ENCODE measurements at places on chromosomes 7 and 10.

DNA sequence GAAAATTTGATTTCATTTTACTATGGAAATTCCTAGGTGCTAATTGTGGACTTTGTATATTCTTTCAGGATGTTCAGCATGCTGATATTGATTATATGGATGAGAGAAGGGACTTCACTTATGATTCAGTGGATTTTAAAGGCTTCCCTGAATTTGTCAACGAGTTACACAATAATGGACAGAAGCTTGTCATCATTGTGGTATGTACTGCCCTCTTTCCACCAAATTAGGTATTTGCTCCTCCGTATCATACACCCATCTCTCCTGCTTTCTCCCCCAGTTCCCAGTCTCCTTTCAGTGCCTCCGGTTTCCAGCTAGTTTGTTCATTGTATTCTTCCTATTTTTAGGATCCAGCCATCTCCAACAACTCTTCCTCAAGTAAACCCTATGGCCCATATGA, 34.6 kb downstream of the MGAM start:
- DNase-seq: no peak

GRCh38 chr7:123417580-123417979, 116.8 kb downstream of the IQUB start:
- no peak for DNase-seq

GRCh38 chr7:31105256-31105950, 53.3 kb downstream of the ADCYAP1R1 start:
- DNase-seq: no peak

- no peak for DNase-seq
Observed at GRCh38 chr10:77422491-77423338, 214.9 kb downstream of the KCNMA1 start.

- DNase-seq: no peak
Observed at GRCh38 chr7:13072014-13072413, 384.6 kb downstream of the ARL4A start.

GRCh38 chr10:108039821-108040584, 875.5 kb upstream of the SORCS1 start:
- no peak for DNase-seq

DNA sequence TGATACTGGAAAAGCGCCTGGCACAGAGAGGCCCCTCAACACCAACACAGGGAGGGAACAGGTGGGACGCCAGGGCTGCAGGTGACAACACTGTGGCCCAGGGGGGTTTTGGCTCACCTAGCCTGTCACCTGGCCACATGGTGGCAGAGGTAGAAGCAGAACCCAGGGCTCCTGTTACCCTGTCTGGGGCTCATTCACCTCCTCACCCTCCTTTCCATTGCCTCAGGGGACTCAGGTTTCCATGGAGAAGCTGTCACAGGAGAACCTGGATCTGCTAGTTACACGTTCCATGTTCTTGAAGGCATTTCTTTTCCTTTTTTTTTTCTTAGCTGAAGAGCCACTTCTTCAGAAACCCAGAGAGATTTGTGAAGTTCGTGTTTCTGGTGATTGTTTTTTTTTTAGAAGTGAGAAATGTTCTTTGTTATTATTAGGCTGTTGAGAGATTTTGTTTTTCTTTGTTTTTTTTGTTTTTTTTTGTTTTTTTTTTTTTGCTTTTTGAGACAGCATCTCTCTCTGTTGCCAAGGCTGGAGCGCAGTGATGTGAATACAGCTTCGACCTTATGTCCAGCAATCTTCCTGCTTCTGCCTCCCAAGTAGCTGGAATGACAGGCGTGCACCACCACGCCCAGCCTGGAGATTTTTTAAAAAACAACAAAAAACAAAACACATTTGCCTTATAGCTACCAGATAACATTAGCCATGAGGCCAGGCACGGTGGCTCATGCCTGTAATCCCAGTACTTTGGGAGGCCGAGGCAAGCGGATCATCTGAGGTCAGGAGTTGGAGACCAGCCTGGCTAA, 16.0 kb downstream of the DENND2A start:
- no peak for DNase-seq

DNA sequence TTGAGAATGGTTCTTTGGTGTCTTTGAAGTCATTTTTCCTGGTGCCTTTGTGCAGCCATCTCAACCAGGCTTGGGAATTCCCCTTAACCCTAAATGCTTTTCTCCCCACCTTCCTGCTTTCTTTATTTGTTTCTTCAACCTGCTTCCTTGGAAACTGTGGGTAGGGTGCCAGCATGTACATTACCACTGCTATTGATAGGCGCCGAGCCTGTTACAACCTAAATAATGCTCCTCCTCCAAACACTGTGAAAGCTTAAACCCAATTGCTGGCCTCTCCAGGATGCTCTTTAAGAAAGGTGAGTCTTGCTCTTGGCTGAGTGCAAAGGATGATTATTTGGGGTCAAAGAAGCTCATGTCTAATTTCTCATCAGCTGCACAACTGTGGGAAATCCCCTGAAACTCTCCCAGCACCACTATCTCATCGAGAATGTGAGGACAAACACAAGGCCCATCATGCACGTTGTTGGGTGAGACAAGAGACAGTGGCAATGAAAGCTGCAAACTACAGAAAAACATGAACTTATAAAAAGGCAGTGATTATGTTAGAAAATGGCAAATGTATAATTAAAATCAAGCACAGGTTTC, 285.5 kb upstream of the IGFBP3 start:
- DNase-seq: no peak

- no peak for DNase-seq
Observed at GRCh38 chr10:3791974-3792633, 7.1 kb upstream of the KLF6 start.

DNA sequence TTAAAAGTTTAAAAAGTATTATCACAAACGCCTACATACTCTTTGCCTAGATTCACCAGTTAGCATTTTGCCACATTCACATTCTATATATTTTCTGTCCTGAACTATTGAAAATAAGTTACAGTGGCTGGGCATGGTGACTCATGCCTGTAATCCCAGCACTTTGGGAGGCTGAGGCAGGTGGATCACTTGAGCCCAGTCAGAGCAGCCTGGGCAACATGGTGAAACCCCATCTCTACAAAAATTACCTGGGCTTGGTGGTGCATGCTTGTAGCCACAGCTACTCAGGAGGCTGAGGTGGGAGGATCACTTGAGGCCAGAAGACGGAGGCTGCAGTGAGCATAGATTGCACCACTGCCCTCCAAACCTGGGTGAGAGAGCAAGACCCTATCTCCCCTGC, 5.3 kb downstream of the ARPC1A start:
- DNase-seq: peak; percentile 55

DNA sequence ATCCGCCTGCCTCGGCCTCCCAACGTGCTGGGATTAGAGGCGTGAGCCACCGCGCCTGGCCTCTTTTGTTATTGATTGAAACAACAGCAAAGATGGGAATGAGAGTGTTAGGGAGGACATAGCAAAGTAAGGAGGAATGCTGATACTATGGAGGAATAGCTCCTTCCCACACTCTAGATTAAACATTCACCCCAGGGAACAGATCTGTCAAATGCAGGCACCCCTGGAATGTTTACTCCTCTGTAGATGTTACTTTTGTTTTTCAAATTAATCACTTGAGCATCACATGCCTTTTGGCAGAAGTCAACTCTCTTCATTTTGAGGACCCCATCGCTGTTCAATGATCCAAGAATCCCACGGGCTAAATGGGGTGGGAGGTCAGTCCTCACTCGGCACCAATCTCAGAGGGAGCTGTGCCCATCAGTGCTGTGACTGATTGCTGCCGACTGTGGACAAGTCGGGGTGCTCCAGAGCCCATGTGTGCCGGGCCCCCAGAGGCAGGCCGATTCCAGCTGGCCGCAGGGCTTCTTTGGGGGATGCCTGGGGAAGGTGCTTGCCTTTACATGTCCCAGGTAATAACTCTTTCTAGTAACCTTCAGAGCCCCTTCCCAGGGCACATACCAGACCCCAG, 10.2 kb upstream of the COBL start:
- no peak for DNase-seq

- DNase-seq: no peak
Observed at GRCh38 chr10:46541735-46542566, 14.5 kb downstream of the GPRIN2 start.

- peak; percentile 91 for DNase-seq
Observed at GRCh38 chr7:129501760-129502707, at the start of gene SMKR1. TSS of gene SMKR1 (plus strand) at chr7:129502531. CDS start at chr7:129502825, 294 bp downstream.

DNA sequence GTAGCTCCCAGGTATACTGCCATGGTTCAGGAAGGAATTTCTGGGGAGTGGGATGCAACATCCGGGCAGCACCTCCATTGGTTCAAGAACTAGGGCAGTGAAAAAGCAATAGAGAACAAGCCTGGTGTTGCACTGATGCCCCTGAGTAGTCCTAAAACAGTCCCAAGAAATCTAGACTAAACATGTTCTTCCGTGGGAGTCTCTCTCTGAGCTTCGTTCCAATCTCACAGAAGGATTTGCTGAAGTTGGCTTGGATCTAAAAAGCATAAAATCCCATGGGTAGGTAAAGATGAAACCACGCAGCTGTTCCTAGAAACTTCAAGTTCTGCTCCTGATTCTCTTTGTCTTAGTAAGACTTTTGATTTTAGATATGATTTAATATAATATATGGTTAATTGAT, 154.5 kb downstream of the PLXDC2 start:
- DNase-seq: no peak

DNA sequence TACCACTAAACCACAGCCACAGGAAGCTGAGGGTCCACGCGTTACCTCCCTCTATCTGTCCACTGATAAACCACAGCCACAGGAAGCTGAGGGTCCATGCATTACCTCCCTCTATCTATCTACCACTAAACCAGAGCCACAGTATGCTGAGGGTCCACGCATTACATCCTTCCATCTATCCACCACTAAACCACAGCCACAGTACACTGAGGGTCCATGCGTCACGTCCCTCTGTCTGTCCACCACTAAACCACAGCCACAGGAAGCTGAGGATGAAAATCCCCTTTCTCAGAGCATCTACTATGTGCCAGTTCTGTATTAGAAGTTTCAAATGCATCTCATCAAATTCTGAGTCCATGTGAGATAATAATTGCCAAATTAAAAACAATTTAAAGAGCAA, 589.3 kb downstream of the DNAJB6 start:
- DNase-seq: peak; percentile 18

DNA sequence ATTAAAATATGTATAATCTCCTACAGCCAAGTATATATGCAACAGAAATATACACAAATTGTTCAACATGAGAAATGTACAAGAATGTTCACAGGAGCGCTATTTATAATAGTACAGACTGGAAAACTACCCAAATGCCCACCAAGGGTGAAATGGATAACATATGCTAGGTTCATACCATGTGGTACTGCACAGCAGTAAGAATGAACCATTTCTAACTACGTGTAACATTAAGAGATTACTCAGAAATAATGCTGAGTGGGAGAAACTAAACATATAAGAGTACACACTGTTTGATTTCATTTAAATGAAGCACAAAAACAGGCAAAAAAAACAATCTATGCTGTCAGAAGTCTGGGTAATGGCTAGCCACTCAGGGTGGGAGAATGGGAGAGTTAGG, 45.8 kb downstream of the RNLS start:
- DNase-seq: no peak

- DNase-seq: no peak
Observed at GRCh38 chr7:28114056-28114455, 66.5 kb downstream of the JAZF1 start.

GRCh38 chr10:69847458-69847857, 45.8 kb downstream of the COL13A1 start:
- DNase-seq: no peak

DNA sequence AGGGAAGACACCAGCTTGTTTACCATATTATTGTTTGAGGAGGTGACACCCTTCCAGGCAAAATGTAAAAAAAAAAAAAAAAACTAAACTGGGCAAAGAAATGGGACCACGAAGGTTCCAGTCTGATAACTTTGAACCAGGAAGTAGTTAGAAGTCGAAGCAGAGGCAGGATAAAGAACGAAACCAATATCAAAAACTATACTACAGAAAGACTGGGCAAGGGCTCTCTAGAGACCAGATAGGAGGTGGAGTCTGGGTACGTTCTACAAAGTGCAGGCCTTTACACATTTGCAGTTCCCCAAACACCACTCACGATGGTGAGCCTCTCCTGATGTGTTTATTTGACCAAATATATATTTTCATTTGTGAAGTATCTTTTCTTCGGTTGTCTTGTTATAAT, 125.7 kb upstream of the CDK1 start:
- DNase-seq: no peak

GRCh38 chr7:69598081-69598486, at the start of gene AUTS2:
TSS of gene AUTS2 (plus strand) at chr7:69598475. CDS start at chr7:69599654, 1,179 bp downstream.
- DNase-seq: peak; percentile 78

DNA sequence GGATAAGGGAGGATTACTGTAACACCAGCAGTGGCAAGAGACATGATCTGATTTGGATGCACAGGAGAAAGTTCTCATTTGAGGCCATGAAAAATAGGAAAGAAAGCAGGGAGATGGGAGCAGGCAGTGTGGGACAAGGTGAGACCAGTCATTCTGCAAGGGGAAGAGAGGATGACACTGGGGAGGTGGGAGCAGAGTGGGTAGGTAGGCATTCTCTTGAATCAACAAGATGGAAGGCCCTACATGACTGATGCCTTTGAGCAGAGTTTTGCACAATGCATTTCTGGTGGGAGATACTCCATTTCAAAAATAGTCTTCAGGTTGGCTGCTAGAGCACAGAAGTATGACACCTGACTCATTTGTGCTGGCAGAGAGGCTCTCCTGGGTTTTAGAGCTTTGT, 10.5 kb downstream of the RPS24 start:
- DNase-seq: no peak

DNA sequence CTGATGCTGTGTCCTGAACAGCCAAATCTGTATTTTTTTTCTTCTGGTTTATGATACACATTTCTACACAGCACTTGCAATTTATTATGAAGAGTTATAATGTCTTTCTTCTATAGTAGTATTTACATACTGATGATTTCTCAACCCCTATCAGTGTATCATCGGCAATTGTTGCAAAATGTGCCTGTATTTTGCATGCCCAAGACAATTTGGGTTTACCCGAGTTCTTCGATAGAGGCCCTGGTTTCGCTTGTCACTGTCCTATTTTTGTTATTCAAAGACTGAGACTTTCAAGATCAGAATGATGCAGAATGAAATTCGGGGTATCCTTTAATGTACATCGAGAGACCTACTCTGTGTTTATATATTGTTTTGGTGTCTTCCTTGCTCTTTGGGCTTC, 184.5 kb upstream of the PRSS58 start:
- no peak for DNase-seq

DNA sequence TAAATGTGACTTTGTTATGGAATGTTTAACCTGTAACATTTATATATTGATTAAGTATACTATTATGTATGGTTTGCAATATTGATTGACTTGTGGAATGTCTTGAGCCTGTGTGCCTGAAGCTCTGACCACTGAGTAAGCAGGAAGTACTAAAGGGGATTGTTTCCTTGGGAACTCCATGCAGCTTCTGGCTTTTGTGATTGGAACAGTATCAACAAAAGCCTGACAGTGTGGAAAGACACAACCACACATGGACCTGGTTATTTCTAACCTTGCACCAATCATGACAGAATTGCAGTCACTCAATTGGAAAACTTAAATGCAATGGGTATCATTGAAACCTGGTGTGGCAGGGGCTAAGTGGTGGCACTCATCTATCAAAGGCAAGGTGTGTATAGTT, 45.5 kb upstream of the PIK3CG start:
- no peak for DNase-seq

Data from activated CD4-positive, alpha-beta T cell treated with anti-CD3 and anti-CD28 coated beads for 36 hours (primary cell).